ENCODE measurements at places on chromosomes 7 and 10.
A peak's percentile ranks its signal among the peaks of the same experiment; 100 is the strongest.

DNA sequence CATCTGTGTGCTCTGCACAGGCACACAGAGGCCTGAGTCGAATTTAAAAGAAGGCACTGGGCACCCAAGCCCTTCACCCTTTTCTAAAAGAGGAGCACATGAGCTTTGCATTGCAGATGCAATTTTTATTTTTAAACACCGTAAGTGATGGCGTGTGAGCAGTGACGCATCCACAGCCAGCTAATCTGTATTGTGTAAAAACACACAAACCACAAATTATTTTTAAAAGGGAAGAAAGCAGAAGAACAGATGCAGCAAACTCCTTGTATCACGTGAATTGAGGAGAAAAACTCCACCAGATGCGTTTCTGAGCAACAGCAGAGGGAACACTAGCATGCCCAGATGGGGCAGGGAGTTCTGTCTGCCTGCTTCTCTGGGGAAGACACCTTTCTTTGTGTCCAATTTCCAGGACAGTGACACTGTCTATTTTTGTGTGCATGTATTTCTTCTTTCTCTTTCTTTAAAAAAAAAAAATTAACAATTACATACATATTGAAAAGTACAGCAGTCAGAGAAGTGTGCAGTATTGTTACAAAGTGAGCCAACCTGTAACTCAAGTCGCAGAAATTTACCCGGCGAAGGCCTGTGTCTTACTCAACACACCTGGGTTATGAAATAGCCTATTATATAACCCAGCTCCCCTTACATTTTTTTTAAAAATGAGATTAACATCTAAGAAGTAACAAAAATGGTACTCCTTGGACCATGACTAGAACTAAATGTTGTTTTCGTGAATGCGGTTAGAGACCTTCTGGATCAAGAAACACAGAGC lies 39.2 kb downstream of the EEPD1 start:
- DNase-seq: no peak

DNA sequence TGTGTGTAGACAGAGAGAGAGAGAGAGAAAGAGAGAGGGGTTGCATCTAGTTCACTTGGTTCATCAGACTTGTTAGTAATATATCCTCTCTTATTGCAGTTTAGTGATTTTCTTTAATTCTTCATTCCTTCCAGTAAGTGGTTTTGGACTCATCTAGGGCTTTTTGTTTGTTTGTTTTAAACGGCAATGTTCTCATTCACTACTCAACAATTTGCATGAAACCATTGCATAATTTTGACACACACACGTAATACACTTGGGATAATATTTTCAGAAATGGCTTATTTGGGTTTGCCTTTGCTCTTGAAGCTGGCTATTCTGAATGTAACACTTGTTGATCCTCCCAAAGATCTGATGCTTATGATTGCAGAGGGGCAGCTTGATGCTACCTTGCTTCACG lies 16.4 kb upstream of the ZNF32 start:
- DNase-seq: no peak

- no peak for DNase-seq
Measured at GRCh38 chr7:156232931-156233705, 407.5 kb upstream of the RNF32 start.

DNA sequence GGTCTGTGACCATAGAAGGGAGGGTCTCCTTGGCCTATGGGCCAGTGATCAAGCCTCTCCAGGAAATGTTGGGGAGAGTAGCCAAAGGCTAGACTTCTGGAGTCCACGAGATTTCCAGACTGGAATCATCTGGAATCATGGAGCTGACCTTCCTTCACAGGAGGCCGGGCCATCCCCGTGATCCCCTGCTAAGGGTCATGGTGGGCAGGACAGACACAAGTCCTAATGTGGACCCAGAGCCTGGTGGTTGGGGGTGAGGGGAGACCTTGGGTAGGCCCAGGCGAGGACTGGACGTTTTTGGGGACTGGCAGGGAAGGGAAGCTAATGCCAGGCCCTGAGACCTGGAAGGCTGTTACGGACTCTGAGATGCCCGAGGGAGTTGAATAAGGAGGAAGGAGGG lies 9.8 kb upstream of the GRID1 start:
- no peak for DNase-seq

- DNase-seq: peak; percentile 95
Measured at GRCh38 chr7:151038951-151039849, 9.1 kb upstream of the ASIC3 start.

Data from PC-9 (cell line).